Activated naive CD4-positive, alpha-beta T cell (primary cell): ENCODE measurements at places on chromosomes 2 and 18.

DNA sequence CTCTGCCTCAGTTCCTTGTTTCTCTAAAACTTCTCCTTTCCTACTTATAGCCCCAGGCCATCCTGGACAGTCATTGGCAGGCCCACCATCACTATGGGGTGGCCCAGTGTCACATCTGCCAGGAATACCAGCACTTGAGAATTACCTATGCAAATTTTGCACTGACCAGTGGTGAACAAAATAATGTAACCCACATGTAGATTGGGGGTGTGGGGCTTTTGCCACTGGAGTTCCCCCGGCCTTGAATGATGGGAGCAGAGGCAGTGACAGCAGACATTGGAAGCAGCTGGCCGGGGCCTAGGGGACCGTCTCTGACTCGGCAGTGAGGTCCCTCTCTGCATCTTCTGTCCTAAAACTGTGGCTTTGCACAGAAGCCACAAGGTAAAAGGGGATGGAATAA is 24.9 kb upstream of the DNMT3A start:
- DNase-seq, result no peak

- no peak for DNase-seq
Measured at GRCh38 chr2:159960414-159960813, 102.0 kb downstream of the PLA2R1 start.

DNA sequence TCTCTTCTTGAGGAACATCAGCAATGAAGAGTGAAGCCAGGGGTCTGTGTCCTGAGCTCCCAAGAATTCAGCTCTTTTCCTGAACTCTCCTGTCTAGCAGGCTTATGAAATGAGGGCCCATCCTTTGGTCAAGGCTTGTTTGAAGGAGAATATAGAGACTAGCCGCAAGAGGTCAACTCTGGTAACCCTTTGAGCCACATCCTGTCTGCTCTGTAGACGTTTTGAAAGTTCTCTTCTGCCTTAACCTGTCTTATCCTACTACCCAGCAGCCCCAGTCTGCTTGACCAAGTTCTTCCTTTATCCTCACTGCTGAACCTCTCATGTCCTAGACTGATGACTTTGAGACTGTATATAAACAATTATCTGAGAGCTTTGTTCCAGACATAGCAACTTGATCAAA is 5.4 kb downstream of the SEMA4F start:
- no peak for DNase-seq

DNA sequence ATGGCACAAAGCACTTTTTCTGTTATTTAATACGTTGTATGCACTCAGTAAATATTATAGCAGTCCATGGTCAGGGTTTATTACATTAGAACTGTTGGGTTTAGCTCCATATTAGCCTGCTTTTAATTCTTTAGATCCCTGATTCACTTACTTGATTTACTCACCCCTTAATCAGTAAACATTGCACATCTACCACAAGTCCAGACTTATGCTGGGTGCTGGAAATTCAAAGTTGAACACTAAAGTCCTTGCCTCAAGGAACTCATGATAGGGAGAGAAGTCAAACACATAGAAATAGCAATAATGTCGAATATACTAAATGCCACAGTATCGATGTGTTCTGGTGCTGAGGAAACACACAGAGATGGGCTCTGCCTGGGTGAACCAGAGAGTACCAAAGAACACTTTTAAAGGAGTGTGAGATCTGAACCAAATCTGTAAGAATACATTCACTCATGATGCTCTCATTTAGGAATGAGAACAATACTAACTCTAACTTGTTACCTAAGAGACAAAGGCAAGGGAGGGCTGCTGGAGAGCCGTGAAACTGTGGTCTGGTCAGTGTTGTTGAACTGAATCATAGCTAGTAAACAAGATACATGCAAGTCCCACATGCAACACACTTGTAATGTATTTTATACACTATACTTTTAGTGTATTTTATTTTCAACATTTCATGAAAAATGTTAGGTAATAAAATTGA is 4.9 kb downstream of the STAT4 start:
- DNase-seq, result no peak

GRCh38 chr2:171785450-171785849 is 98.2 kb downstream of the DYNC1I2 start:
- no peak for DNase-seq

GRCh38 chr2:152037743-152038435 is 61.0 kb downstream of the CACNB4 start:
- DNase-seq, result no peak

DNA sequence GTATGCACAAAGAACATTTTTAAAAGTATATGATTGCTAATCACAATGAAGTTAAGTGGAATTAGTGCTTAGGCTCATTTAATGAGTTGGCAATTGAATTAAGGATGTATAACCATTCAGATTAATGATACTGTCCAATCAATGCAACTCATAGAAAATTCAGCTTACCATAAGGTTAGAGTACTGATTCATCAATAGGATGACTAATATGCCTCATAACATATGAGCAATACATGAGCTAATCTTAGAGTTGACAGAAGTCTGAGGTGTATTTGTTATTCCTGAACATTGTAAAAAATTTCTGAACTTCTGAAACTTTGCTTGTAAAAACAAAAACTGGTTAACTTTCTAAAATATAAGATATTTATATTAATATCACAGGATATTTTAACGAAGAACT is 118.3 kb upstream of the NETO1 start:
- no peak for DNase-seq

GRCh38 chr2:151239624-151240023 is 22.0 kb downstream of the RBM43 start:
- DNase-seq, result no peak

GRCh38 chr2:238085899-238086298 is 14.2 kb upstream of the ESPNL start:
- DNase-seq, result no peak

- no peak for DNase-seq
Measured at GRCh38 chr2:174761837-174762236, 2.4 kb downstream of the CHRNA1 start.

GRCh38 chr2:104050656-104051242 is 803.2 kb upstream of the POU3F3 start:
- DNase-seq, result no peak

DNA sequence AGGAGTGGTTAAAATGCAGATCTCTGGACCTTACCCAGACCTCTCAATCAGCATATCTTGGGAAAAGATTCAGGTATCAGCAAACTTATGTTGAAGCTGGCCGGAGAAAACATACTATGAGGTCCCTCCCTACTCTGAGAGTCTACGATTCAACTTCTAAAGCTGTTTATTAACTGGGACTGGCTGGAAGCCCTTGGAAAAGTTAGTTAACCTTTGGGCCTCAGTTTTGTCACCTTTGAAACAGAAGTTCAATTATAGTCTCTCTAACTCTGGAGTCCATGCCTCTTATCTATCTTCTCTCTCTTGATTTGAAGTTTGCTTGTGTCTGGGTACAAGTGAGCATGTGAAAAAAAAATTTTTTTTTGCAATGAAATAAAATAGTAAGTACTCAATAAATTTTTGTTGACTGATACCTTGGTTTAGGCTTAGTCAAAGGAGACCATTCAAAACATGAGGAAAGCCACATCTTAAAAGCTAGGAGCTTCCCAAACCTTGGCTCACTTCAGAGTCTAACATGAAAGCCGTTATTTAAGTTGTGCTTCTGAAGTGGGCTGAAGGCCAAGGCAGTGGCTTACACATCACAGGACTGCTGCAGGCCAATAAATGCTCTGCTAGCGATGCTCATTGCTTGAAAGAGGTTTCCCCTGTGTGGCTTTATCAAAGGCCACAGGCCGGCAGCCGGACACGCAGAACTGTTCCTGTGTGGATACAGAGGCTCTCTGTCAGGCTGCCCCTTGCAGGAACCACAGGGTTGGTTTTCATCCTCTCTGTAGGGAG is 110.6 kb upstream of the FAM136A start:
- DNase-seq, result no peak

GRCh38 chr2:235234736-235235135 is 259.1 kb upstream of the AGAP1 start:
- no peak for DNase-seq

DNA sequence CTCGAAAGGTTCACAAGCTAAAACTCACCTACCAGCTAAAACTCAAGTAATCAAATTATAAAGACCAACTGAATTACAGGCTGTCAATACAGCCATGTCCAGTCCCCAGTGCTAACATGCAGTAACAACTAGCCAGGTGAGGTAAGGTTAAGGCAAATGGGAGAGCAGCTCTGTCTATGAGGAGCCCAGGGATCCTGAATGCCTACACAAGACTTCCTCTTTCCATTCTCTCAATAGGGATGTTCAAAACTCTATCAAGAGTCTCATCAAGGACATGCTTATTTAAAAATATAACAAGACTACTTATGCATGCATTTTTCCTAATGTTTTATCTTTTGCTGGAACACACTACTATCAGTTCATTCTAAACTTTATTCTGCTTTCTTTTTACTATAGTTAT is 20.4 kb downstream of the REV1 start:
- no peak for DNase-seq

DNA sequence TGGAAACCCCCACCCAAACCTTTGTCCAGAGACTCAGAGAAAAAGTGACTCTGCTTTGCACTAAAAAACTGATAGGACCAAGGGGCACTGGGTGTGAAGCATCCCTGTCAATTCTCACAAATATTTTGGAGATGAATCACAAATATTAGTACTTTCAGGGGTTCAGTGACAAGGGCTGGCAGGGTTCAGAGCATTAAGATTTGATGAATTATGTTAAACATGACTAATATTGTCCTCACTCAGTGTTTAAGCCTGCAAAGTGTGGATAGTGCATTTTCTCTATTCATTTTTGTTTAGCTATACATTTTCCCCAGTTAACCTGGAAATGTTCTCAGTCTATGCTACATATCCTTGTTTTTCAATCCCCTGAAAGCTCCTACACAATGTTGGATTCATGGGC is 65.3 kb upstream of the CCDC68 start:
- no peak for DNase-seq

- DNase-seq, result peak; percentile 57
Measured at GRCh38 chr2:70964596-70965386, 13.6 kb upstream of the ANKRD53 start.

DNA sequence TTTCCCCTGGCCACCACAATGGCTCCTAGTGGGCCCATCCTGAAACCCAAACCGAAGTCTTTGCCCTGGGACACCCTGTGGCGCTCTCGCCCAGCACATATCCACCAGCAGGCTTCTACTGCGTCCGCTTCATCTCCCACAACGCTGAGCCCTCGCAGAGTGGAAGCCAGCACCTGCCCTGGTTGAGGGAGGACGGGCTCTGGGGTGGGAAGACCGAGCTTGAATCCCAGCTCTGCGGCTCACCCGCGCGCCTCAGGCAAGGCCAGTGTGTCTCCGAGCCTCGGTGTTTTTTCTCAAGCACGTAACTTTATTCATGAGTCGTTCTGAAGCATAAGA is 15.6 kb downstream of the KLF11 start:
- no peak for DNase-seq

DNA sequence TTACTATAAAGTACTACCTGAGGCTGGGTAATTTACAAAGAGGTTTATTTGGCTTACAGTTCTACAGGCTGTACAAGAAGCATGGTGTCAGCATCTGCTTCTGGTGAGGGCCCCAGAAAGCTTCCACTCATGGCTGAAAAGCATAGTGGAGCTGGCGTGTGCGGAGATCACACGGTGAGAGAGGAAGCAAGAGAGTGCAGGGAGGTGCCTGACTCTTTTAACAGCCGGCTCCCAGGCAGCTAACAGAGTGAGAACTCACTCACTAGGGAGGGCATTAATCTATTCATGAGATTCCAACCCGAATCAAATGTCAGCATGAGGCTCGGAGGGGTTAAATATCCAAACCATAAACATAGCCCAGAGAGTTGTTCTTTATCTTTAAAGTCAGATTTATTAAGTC is 117.3 kb downstream of the LDLRAD4 start:
- no peak for DNase-seq

- no peak for DNase-seq
Measured at GRCh38 chr2:173719471-173719870, 245.7 kb downstream of the SP3 start.

DNA sequence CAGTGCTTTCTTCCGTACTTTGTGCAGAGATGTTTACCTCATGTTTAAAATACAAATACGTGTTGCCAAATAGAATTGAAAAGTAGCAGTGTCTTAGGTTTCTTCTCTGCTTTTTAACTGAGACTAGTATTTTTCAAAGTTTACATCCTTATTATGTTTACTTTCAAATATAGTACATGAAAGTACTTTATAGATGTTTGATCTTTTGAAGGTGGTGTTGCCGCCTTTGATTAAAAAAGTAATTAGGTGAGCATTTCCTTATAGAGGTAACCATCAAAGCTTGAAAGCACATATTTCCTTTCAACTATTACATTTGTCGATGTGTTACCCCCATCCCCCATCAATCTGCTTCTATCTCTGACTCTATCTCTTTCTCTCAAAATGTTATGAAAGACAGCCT is 87.0 kb downstream of the CERS6 start:
- DNase-seq, result no peak

GRCh38 chr18:55301824-55302166 is 286.2 kb downstream of the TCF4 start:
- no peak for DNase-seq

DNA sequence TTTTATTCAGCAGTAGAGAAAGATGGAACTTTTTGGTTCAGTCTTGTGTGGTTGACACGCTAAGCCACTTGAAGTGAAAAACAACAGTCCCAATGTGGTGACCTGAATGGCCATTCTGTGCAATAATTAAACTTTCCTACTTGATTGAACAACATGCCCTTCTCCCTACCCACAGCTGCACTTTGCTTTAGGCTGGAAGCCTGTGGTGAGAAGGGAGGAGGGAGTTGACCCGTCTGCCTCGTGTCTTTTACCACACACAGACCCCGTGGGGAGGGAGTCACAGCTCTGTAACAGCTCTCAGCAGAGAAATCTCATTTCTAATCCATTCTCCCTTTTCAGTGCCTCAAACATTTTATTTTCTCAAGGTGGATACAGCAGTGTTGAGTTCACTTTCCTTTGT is 138.2 kb upstream of the PKDCC start:
- no peak for DNase-seq

GRCh38 chr2:207694811-207695281 is 16.6 kb upstream of the CCNYL1 start:
- DNase-seq, result no peak

- no peak for DNase-seq
Measured at GRCh38 chr2:11773747-11774525, 27.5 kb downstream of the LPIN1 start.

DNA sequence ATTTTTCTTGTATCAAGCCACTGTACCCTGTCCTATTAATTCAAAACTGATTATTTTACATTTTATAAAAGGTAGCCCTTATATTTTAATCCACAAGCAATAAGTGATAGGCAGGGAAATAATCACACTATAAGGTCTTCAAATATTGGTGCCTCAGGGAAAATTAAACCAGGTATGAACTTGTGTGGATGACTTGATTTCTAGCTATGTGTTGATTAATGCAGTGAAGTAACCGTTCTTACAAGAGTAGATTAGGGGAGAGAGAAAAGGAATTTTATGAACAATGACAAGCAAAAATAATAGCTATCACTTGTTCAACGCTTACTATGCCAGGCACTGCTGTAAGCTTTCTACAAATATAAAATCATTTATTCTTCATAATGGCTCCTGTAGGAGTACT is 199.6 kb downstream of the PTGR3 start:
- DNase-seq, result no peak

- DNase-seq, result no peak
Measured at GRCh38 chr2:238161291-238162051, 2.7 kb downstream of the ERFE start.
